IPS DF 6.9 (cell line): ENCODE measurements at places on chromosomes 16 and 17.

GRCh38 chr17:76106703-76107102 lies 3.1 kb upstream of the EXOC7 start:
- H3K36me3 ChIP-seq: 0 out of 2 replicates have a peak, but pooled peaks cover under 1% of the 10 kb centered on the region
- H3K27me3 ChIP-seq: no peaks in the 10 kb centered on the region
- no peak overlapping the region for H3K27ac ChIP-seq
- H3K4me3 ChIP-seq: no peak overlapping the region
- no peak for DNase-seq

- no peak overlapping the region for H3K27ac ChIP-seq
- peaks cover 2% of the 10 kb centered on the region; the same call in 1 of the 2 replicates for H3K4me1 ChIP-seq
- no peaks in the 10 kb centered on the region for H3K27me3 ChIP-seq
Observed at GRCh38 chr16:46974352-46974751, 878 bp upstream of the DNAJA2 start.

DNA sequence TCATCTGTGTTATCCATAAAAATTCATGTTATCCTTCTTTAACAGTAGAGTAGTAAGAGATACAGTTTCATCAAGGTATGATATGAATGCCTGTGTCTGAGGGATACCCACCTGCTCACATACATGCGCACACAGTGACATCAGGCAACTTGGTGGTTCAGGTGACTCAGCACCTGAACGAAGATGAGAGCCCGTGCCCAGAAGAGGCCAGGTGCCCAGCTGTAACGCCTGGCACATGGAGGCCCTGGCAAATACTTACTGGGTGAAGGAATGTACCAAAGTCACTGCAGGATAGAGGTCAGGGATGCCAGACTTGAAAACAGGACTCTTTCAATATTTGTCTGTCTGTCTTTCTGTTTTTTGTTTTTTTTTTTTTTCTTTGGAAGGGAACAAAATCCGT lies 72.6 kb upstream of the LGALS9 start:
- H3K27ac ChIP-seq: no peak overlapping the region
- H3K4me3 ChIP-seq: no peak overlapping the region
- H3K36me3 ChIP-seq: no peaks in the 10 kb centered on the region
- no peaks in the 10 kb centered on the region for H3K27me3 ChIP-seq

DNA sequence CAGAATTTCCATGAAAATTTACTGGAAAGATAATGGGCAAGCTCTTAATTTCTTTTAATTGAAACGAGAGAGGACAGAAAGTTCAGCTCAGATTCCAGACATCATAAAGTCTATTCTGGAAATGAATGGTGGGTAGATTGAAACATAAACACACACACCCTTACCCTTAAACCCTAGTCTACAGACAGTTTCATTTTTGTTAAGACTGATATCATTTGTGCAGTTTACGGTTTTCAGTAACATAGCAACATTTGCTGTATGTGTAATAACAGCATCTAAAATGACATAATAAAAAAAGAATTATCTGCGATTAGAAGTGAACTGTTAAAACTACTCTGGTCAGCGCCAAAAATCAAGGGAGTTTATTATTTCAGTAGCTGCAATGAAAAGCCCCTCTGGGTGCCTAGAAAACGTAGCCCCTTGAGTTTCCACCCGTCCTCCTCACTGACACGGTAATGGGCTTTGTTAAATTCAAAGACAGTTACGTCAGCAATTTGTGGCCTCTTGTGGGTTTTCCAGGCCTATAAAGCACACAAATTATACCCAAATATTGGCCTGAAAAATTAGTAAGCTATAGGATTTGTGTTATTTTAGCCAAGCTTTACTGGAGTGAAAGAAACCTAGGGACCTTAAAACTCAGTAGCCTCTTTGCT lies 520.6 kb upstream of the SOX9 start:
- H3K27ac ChIP-seq: no peak overlapping the region
- no peaks in the 10 kb centered on the region for H3K4me1 ChIP-seq
- no peaks in the 10 kb centered on the region for H3K27me3 ChIP-seq
- H3K4me3 ChIP-seq: no peak overlapping the region
- H3K36me3 ChIP-seq: no peaks in the 10 kb centered on the region
- no peak for DNase-seq

GRCh38 chr17:3740611-3741073 lies 16.9 kb downstream of the HASPIN start:
- no peak overlapping the region for H3K4me3 ChIP-seq
- H3K36me3 ChIP-seq: no peaks in the 10 kb centered on the region
- DNase-seq: no peak
- H3K4me1 ChIP-seq: peaks cover 1% of the 10 kb centered on the region; the same call in 1 of the 2 replicates
- H3K27me3 ChIP-seq: no peaks in the 10 kb centered on the region
- H3K27ac ChIP-seq: no peak overlapping the region

GRCh38 chr16:48511071-48511540 lies 98.9 kb downstream of the N4BP1 start:
- no peaks in the 10 kb centered on the region for H3K4me1 ChIP-seq
- H3K4me3 ChIP-seq: no peak overlapping the region
- no peaks in the 10 kb centered on the region for H3K36me3 ChIP-seq
- no peak overlapping the region for H3K27ac ChIP-seq
- no peak for DNase-seq
